Activated CD8-positive, alpha-beta T cell treated with anti-CD3 and anti-CD28 coated beads for 36 hours (primary cell): ENCODE measurements at places on chromosomes 1 and 21. TPM values are rescaled to one million over a fixed set of nuclear protein-coding genes. Genes with fewer than 3 reads are reported as not detected.

GRCh38 chr21:19969156-19969555 is 1029.1 kb upstream of the NCAM2 start:
- DNase-seq = no peak
- H3K36me3 ChIP-seq = no peaks in the 10 kb centered on the region
- no peaks in the 10 kb centered on the region for H3K27me3 ChIP-seq

DNA sequence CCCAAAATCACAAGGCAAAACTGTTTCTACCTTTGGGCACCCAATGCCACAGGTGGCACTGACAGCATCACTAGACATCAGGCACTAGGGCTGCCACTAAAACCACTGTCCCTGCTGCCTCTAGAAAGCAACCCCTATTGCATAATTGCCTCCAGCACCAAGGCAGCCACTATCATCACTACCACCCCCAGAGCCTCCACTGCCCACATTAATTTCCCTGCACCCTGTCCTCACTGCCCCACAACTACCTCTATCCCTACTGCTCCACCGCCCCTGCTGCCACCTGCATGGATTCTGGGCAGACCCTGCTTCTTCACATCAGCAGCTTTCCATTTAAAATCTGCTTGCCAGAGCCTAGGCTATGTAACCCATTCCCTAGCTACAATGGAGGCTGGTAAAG is 68.6 kb upstream of the CACHD1 start:
- H3K4me1 ChIP-seq = no peaks in the 10 kb centered on the region
- H3K4me3 ChIP-seq = no peak overlapping the region
- DNase-seq = no peak
- no peak overlapping the region for H3K27ac ChIP-seq
- no peaks in the 10 kb centered on the region for H3K36me3 ChIP-seq

DNA sequence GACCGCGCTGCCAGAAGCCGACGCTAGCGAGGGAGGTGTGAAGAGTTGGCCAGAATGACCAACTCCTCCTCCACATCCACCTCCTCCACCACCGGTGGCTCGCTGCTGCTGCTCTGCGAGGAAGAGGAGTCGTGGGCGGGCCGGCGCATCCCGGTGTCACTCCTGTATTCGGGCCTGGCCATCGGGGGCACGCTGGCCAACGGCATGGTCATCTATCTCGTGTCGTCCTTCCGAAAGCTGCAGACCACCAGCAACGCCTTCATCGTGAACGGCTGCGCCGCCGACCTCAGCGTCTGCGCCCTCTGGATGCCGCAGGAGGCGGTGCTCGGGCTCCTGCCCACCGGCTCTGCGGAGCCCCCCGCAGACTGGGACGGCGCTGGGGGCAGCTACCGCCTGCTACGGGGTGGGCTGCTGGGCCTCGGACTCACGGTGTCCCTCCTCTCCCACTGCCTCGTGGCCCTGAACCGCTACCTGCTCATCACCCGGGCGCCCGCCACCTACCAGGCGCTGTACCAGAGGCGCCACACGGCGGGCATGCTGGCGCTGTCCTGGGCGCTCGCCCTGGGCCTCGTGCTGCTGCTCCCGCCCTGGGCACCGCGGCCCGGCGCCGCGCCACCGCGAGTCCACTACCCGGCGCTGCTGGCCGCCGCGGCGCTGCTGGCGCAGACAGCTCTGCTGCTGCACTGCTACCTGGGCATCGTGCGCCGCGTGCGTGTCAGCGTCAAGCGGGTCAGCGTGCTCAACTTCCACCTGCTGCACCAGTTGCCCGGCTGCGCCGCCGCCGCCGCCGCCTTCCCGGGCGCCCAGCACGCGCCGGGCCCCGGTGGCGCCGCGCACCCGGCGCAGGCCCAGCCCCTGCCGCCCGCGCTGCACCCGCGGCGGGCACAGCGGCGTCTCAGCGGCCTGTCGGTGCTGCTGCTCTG is 1.2 kb downstream of the GPR88 start:
- peaks cover 53% of the 10 kb centered on the region for H3K27me3 ChIP-seq
- DNase-seq = peak; percentile 47
- peak overlapping the region; percentile 58 for H3K4me3 ChIP-seq
- H3K27ac ChIP-seq = no peak overlapping the region

GRCh38 chr1:200767321-200767720 is 28.6 kb downstream of the CAMSAP2 start:
- no peaks in the 10 kb centered on the region for H3K36me3 ChIP-seq
- peaks cover 2% of the 10 kb centered on the region for H3K27me3 ChIP-seq
- DNase-seq = no peak
- H3K27ac ChIP-seq = no peak overlapping the region

Gene TCHHL1
- not detected for total RNA-seq
